Peyer's patch (tissue), 4 donors: ENCODE measurements at places on chromosomes 2 and 18. TPM values are rescaled to one million over a fixed set of nuclear protein-coding genes. Genes with fewer than 3 reads are reported as not detected.
A peak's percentile ranks its signal among the peaks of the same experiment; 100 is the strongest.

GRCh38 chr2:137862651-137863050 lies 101.6 kb upstream of the HNMT start:
- H3K4me3 ChIP-seq, result no peak overlapping the region
- H3K36me3 ChIP-seq, result no peaks in the 10 kb centered on the region
- no peaks in the 10 kb centered on the region for H3K4me1 ChIP-seq
- H3K27ac ChIP-seq, result no peak overlapping the region
- no peak for DNase-seq

DNA sequence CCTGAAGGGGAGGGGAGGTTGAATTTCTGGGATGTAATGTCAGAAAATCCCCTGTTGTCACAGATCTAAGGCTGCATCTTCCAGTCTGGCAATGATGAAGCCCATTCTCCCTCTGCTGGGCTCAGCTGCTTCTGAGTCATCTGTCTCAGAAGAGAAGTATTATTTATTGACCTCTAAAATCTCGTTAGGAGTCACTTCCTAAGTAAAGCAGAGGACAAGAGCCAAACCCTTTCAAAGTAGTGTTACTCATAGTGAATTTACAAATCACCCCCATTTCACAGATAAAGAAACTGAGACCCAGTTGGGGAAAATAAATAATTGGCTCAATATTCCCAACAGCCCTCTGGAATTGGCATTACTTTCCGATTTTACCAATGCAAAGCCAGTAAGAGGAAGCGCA lies 167.3 kb upstream of the SKOR2 start:
- H3K36me3 ChIP-seq, result no peaks in the 10 kb centered on the region
- no peaks in the 10 kb centered on the region for H3K27me3 ChIP-seq
- no peak overlapping the region for H3K27ac ChIP-seq
- H3K4me1 ChIP-seq, result no peaks in the 10 kb centered on the region

DNA sequence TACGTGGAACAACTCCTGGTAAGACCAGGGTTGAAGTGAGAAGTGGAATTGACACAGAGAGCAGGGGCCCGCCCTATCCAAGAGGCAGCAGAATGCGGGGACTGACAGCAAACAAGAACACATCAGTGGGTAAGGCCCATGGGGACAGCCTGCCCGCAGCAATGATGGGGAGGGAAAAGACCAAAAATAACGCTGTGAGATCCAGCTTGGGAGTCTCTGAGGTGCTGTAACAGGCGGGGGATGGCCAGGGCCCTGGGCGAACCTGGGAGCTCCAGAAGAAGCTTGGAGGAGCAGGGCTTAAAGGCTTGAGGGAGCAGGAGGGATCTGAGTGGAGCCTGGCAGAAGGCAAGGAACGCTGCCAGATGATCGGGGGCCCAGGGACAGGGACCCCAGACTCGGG lies 173.4 kb downstream of the TMEM200C start:
- DNase-seq, result no peak
- no peaks in the 10 kb centered on the region for H3K27me3 ChIP-seq
- H3K27ac ChIP-seq, result no peak overlapping the region
- no peak overlapping the region for H3K4me3 ChIP-seq
- no peaks in the 10 kb centered on the region for H3K4me1 ChIP-seq

GRCh38 chr18:45667056-45667736 lies 51.9 kb downstream of the SLC14A2 start:
- peak overlapping the region; percentile 62 for H3K27ac ChIP-seq
- H3K4me1 ChIP-seq, result peaks cover 8% of the 10 kb centered on the region
- H3K36me3 ChIP-seq, result no peaks in the 10 kb centered on the region
- no peaks in the 10 kb centered on the region for H3K27me3 ChIP-seq
- H3K4me3 ChIP-seq, result no peak overlapping the region
- no peak for DNase-seq

GALNT13 gene
- 1.7 TPM for total RNA-seq

- no peaks in the 10 kb centered on the region for H3K4me1 ChIP-seq
- DNase-seq, result no peak
- no peak overlapping the region for H3K27ac ChIP-seq
- no peak overlapping the region for H3K4me3 ChIP-seq
- H3K27me3 ChIP-seq, result no peaks in the 10 kb centered on the region
Observed at GRCh38 chr2:150647943-150648342, 160.5 kb upstream of the RND3 start.

DNA sequence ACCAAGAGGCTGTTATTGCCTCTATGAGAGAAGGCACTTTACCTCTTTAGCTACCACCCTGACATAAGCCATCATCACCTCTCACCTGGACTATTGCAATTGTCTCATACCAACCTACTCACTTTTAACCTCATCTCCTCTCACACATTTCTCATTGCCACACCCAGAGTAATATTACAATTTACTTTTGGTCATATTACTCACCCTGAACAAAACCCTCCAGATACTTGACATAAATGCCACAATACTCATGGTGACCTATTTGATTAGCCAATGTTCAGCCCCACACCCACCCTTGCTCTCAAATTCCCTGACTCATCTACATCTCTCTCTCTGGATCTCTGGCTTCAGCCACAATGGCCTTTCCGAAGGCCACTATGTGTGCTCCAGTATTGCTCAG lies 90.9 kb upstream of the CDH7 start:
- H3K4me3 ChIP-seq, result no peak overlapping the region
- no peak for DNase-seq
- H3K27ac ChIP-seq, result no peak overlapping the region
- no peaks in the 10 kb centered on the region for H3K27me3 ChIP-seq
- H3K36me3 ChIP-seq, result no peaks in the 10 kb centered on the region

DNA sequence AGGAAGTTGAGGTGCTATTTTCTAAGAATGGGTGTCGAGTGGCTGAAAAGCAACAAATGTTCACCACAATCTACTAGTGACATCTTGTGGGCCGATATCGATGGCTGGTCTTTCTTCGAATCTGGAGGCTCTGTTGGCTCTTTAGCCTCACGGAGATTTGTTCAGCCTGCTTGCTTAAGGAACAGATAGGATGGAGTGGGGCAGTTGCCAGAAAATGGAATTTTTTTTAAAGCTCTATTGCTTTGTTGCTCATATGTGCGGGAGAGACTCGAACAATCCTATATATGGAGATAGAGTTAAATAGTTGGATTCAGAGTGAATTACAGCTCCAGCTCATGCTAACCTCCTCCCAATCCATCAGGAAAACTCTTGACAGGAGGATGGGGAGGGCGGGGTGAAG lies 70.9 kb upstream of the LYPD6B start:
- H3K27me3 ChIP-seq, result no peaks in the 10 kb centered on the region
- H3K4me3 ChIP-seq, result no peak overlapping the region
- H3K36me3 ChIP-seq, result no peaks in the 10 kb centered on the region
- no peaks in the 10 kb centered on the region for H3K4me1 ChIP-seq
- DNase-seq, result no peak

DNA sequence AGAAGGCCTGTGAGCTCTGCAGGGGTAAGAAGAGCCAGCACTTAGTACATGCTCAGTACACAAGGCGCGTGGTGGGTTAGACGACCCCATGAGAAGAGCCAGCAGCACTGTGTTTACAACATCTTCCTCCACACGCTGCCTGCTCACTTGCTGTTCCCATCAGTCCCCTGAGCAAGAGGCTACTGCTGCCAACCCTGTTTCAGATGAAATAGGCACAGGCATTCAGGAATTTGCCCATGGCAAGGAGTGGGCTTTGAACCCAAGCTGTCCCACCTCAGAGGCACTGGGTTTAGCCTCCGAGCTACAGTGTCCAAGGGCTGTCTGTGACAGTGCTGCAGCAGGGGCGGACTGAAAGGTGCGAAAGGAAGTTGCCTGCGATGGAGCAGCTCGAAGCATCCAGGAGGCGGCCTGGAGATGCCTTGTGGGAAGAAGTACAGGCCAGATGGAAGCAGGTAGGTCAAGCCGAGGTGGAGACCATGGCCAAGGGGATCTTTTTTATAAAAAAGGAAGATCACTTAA lies 121.5 kb upstream of the PXDN start:
- H3K4me1 ChIP-seq, result no peaks in the 10 kb centered on the region
- DNase-seq, result no peak
- no peaks in the 10 kb centered on the region for H3K36me3 ChIP-seq
- H3K4me3 ChIP-seq, result no peak overlapping the region
- no peak overlapping the region for H3K27ac ChIP-seq

DNA sequence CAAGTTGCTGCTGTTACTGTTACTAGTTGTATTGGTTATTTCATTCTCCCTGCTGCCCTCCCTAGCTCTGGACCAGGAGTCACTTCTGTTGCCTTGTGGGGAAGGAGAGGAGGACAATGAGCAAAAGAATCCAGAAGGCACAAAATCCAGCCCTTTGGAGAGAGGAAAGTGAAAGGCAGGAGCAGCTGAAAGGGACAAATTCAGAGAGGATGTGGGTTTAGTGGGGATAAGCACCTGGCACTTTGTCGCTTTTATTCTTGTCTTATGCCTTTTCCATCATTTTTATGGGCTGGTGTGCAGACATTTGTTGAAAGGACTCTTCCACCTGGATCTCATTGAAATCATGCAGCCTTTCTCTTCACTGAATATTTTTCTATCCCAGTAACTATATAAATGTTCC lies 24.3 kb upstream of the LTBP1 start:
- H3K27ac ChIP-seq, result no peak overlapping the region
- no peaks in the 10 kb centered on the region for H3K27me3 ChIP-seq
- DNase-seq, result no peak
- H3K4me1 ChIP-seq, result no peaks in the 10 kb centered on the region

REG3A gene
- 1,340 TPM for total RNA-seq

DNA sequence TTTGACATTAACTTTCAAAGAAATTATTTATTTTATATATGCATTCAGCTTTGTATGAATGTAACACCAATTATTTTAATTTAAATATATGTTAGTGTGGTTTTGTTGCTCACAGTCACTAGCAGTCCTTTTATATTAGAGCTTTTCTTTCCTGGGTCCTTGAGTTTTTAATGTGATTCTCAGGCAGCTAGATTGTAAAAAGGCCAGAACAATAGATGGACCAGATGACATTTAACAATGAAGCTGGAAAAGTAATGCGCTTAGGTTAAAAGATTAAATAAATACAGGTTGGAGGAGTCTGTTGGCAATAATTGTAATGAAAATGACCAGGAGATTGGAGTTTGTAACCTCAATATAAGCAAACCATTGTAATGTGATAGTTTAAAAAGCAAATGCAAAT lies 171.1 kb downstream of the FTCDNL1 start:
- no peak overlapping the region for H3K27ac ChIP-seq
- DNase-seq, result no peak
- H3K4me3 ChIP-seq, result no peak overlapping the region
- H3K27me3 ChIP-seq, result no peaks in the 10 kb centered on the region

DSC2 gene
- total RNA-seq, result 9.9 TPM

DNA sequence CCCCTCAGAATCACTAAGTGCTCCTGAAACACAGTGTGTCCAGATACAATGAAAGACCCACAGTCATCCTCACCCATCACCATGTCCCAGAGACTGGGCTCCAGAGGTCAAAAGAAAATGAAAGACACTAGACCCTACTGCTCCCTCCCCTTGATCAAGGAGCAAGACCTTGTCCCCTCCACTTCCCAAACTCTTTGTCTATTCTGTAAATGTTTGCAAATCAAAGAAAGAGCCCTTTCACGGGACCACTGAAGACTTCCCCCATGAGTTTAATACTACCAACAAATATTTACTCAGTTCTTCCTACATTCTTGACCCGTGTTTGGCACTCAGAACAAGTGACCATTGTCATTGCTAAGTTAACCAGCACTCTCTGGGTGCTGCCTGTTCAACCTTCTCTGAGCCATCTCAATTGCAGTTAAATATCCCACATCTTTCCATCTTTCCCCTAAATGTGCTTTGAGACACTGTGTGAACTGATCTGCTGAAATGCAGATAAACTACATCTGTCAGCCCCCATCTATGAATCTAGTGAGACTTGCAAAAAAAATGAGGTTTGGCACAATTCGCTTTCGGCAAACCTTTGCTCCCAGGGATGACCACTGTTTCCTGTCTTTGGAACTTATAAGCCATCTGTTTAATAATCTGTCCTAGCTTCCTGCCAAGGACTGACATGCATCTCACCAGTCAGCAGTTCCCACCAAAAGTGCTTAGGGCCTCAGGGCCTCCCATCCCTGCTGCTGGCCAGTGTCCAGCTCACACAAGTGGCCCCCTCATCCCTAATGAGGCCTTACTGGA lies 170.3 kb downstream of the GFPT1 start:
- H3K4me3 ChIP-seq, result no peak overlapping the region
- no peaks in the 10 kb centered on the region for H3K27me3 ChIP-seq
- no peaks in the 10 kb centered on the region for H3K4me1 ChIP-seq
- no peaks in the 10 kb centered on the region for H3K36me3 ChIP-seq

- H3K4me3 ChIP-seq, result no peak overlapping the region
- H3K36me3 ChIP-seq, result no peaks in the 10 kb centered on the region
- no peaks in the 10 kb centered on the region for H3K4me1 ChIP-seq
- H3K27ac ChIP-seq, result no peak overlapping the region
- no peak for DNase-seq
Observed at GRCh38 chr2:190938771-190939335, 58.2 kb downstream of the GLS start.

GRCh38 chr2:85888020-85888683 lies 638 bp downstream of the ST3GAL5 start:
- DNase-seq, result peak; percentile 63
- peak overlapping the region; percentile 81 for H3K4me3 ChIP-seq
- H3K36me3 ChIP-seq, result no peaks in the 10 kb centered on the region
- H3K27ac ChIP-seq, result peak overlapping the region; percentile 85
- no peaks in the 10 kb centered on the region for H3K27me3 ChIP-seq
- H3K4me1 ChIP-seq, result peaks cover 6% of the 10 kb centered on the region

DNA sequence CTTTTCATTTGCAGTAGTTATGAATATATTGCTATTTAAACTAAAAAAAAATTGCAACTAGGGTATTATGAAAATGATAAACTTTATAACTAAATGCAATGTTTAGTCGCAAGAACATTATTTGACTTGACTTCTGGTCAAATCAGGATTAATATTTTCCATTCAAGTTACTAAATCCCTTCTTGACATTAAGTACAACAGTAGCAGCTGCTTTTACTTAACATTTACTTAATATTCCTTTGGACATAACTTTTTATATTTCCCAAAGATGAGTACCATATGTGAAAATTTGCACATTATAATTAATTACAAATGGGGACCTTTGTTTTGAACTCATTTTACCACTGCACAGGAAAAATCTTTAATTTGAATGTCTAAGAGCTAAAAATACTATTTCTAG lies 74.0 kb downstream of the PMS1 start:
- H3K4me1 ChIP-seq, result no peaks in the 10 kb centered on the region
- no peak overlapping the region for H3K4me3 ChIP-seq
- DNase-seq, result no peak
- H3K27ac ChIP-seq, result no peak overlapping the region
- no peaks in the 10 kb centered on the region for H3K27me3 ChIP-seq

DNA sequence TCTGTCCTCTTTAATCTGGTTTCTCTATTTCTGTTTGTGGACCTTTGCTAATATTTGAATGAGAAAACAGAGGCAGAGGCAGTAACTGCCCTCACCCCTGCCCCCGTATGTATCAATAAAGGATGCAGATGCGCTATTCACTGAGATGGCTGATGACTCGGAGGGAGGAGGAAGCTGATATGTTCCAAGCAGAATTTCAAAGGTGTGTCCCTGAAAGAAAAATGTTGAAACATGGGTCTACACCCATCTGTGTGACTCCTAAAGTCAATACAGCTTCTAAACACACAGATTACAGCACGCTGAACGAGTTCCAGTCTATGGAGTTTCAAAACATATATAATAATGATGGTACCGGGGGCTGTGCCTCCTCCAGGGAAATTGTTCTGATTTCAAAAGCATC lies 38.8 kb downstream of the EPHA4 start:
- H3K36me3 ChIP-seq, result no peaks in the 10 kb centered on the region
- H3K4me3 ChIP-seq, result no peak overlapping the region
- H3K27me3 ChIP-seq, result no peaks in the 10 kb centered on the region
- H3K4me1 ChIP-seq, result peaks cover 26% of the 10 kb centered on the region
- DNase-seq, result no peak
